ENCODE measurements at places on chromosomes 13 and 19. TPM values are rescaled to one million over a fixed set of nuclear protein-coding genes. Genes with fewer than 3 reads are reported as not detected.

Gene KIR3DL1
- not detected for total RNA-seq

Gene GGACT
- total RNA-seq: 4.9 TPM

Gene PRR19
- 5.0 TPM for total RNA-seq

Gene CEACAM16
- total RNA-seq: 0.14 TPM

Gene FGF14
- total RNA-seq: not detected

Gene ZIM2
- total RNA-seq: not detected

Gene ZNF780A
- total RNA-seq: 35.3 TPM

Gene PPFIA3
- total RNA-seq: 5.8 TPM

Gene SPC24
- 14.2 TPM for total RNA-seq

Gene SNRPA
- total RNA-seq: 164 TPM

Gene VSTM2B
- total RNA-seq: not detected

Gene C1QTNF9
- not detected for total RNA-seq

Gene CYP4F3
- 3.1 TPM for total RNA-seq

Gene AMER2
- total RNA-seq: not detected
